ENCODE measurements at places on chromosomes 2 and 18. TPM values are rescaled to one million over a fixed set of nuclear protein-coding genes. Genes with fewer than 3 reads are reported as not detected.

BZW1 gene
- total RNA-seq: 425 TPM

AUP1 gene
- 73.7 TPM for total RNA-seq

CROCC2 gene
- total RNA-seq: 0.51 TPM

ELOA2 gene
- not detected for total RNA-seq

XDH gene
- under 0.01 TPM for total RNA-seq

NEU2 gene
- total RNA-seq: not detected

KLHL41 gene
- 3.8 TPM for total RNA-seq

CIB4 gene
- total RNA-seq: not detected

METAP1D gene
- total RNA-seq: 6.8 TPM

RSAD2 gene
- total RNA-seq: 1.7 TPM

SERPINB8 gene
- 9.7 TPM for total RNA-seq

USP34 gene
- 113 TPM for total RNA-seq

ANXA4 gene
- total RNA-seq: 106 TPM

RNF103 gene
- total RNA-seq: 17.5 TPM

OSBPL6 gene
- total RNA-seq: 2.1 TPM

ARHGAP28 gene
- total RNA-seq: 27.2 TPM

HOXD4 gene
- total RNA-seq: not detected

IL1R2 gene
- total RNA-seq: 1.0 TPM

PRKRA gene
- 45.7 TPM for total RNA-seq

SPP2 gene
- not detected for total RNA-seq

TUBA4B gene
- total RNA-seq: not detected

TIA1 gene
- total RNA-seq: 115 TPM

IL37 gene
- total RNA-seq: not detected

BMP10 gene
- total RNA-seq: not detected

DLX1 gene
- not detected for total RNA-seq

STAT4 gene
- total RNA-seq: 0.51 TPM

NDC80 gene
- total RNA-seq: 9.7 TPM

ATL2 gene
- 62.1 TPM for total RNA-seq

DOK6 gene
- 4.0 TPM for total RNA-seq

MPP4 gene
- total RNA-seq: 0.26 TPM

CTLA4 gene
- total RNA-seq: not detected

MATN3 gene
- 2.3 TPM for total RNA-seq

C2orf66 gene
- 0.26 TPM for total RNA-seq

HES6 gene
- total RNA-seq: 3.6 TPM

SKA1 gene
- total RNA-seq: 1.0 TPM

GAREM1 gene
- total RNA-seq: 1.5 TPM

SLC19A3 gene
- total RNA-seq: 0.17 TPM

AGFG1 gene
- total RNA-seq: 31.1 TPM

PDE1A gene
- 6.7 TPM for total RNA-seq

ABCG8 gene
- not detected for total RNA-seq

FASTKD2 gene
- total RNA-seq: 37.8 TPM

POMC gene
- 0.66 TPM for total RNA-seq

LINC00305 gene
- total RNA-seq: not detected

FKBP1B gene
- 12.1 TPM for total RNA-seq

BCL2L11 gene
- total RNA-seq: 10.2 TPM

PSMA8 gene
- not detected for total RNA-seq

HAUS1 gene
- total RNA-seq: 37.0 TPM

HAAO gene
- total RNA-seq: 2.8 TPM

HOXD13 gene
- not detected for total RNA-seq

PDCD1 gene
- not detected for total RNA-seq

RBFA gene
- total RNA-seq: 22.9 TPM

SERPINB7 gene
- total RNA-seq: 3.0 TPM

GLI2 gene
- total RNA-seq: 3.3 TPM
